ENCODE measurements at places on chromosomes 12 and 14.

DNA sequence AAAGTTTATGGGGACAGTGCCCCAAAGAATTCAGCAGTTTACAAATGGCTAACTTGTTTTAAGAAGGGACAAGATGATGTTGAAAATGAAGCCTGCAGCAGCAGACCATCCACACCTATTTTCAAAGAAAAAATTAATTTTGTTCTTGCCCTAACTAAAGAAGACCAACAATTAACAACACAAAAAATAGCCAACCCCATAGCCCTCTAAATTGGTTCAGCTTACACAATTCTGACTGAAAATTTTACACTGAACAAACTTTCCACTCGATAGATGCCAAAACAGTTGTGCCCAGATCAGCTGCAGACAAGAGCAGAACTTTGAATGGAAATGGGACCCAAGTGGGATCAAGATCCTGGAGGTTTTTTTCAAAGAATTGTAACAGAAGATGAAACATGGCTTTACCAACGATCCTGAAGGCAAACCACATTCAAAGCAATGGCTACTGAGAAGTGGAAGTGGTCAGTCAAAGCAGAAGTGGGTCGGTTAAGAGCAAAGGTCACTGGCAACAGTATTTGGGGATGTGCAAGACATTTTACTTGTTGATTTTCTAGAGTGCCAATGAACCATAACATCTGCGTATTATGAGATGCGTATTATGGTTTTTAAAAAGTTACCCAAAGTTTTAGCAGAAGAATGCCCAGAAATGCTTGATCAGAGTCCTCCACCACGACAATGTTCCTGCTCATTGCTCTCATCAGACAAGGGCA lies 30.0 kb downstream of the SLC39A9 start:
- no peak for ATAC-seq

GRCh38 chr12:67852701-67853100 lies 136.5 kb upstream of the IFNG-AS1 start:
- no peak for ATAC-seq

DNA sequence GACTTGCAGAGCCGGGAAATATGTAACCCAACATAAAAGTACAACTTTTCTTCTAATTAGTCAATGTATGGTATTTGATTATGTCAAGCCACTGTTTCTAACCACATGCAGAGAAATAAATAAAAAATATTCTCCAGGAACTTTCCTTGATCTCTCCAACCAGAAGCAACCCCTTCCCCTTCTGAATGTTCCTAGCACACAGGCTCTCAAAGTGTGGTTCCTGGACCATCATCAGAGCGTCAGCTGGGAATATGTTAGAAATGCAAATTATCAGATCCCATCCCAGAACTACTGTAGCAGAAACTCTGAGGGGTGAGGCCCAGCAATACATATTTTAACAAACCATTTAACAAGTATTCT lies 21.0 kb upstream of the ITPR2 start:
- ATAC-seq, result no peak

DNA sequence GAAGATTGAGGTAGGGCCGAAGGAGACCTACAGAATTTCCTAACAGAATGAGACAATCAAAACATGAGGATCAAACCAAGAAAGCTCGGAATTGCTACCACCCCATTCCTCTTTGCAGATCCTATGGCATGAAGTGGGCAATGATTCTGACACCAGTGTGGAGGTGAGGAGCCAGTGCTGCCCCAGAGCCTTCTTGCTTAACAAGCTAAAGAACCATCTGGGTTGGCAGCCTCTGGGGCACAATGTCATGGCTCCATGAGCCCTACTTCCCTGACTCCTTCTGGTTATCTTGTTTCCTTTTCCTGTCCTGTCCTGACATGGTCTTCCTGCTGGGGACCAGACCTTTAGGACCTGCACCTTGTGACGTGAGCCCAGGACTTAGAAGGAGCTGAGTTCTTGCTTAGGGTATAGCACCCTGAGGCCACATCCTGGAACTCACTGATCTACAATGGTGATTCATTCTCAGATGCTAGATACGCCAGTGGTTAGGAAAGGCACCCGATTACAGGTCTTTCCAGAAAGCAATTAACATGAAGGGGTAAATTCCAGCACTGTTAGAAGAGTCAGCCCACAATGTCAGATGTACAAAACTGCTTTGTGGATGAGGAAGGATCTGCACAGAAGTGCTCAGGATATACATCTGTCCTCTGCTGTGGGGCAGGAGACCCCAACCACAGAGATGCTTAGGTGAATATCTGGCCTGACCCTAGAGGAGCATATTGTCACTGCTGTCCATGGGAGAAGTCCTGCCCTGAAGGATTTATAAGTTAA lies 324.2 kb downstream of the ZFP36L1 start:
- peak; percentile 97 for ATAC-seq

DNA sequence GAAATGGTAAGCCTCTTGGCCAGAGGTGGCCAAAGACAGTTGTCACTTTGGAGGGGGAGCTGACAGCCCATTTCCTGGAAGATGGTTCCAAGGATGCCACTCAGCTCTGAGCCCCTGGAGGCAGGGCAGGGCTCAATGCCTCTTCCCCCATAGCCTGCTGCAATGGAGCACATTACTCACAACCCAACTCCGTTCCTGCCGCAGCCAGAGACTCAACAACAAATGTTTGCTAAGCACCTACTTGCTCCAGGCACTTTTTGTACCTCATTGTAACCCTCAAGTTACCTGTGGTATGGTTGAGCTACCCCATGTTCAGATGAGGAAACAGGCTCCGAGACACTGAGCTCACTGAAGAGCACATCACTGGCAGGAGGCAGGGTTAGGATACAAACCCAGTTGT lies 19.5 kb downstream of the IRF2BPL start:
- ATAC-seq, result no peak

GRCh38 chr14:51657762-51658161 lies 6.1 kb downstream of the FRMD6 start:
- ATAC-seq, result peak; percentile 27
